ENCODE measurements at places on chromosomes 7 and 10.

- no peak for DNase-seq
Measured at GRCh38 chr7:69060516-69060915, 537.8 kb upstream of the AUTS2 start.

DNA sequence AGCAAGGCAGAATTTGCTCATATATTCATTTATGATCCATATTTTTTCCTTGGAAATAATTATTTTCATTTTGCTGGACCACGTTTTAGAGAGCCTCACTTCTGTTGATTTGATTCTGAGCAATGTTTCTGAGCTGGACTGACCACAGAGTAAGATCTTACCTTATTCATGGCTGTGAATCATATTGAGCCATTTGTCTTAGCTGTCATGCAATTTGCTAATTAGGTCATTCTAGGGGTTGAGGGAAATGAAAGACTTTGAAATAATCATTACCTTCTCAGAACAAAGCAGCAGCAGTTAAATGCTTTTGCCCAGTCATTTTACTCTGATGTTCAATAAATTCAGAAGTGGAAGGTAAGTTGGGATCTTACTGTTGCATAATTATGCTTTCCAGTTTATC, 251.4 kb downstream of the SDK1 start:
- no peak for DNase-seq

- DNase-seq, result no peak
Measured at GRCh38 chr7:27462575-27463270, 200.0 kb downstream of the HIBADH start.

DNA sequence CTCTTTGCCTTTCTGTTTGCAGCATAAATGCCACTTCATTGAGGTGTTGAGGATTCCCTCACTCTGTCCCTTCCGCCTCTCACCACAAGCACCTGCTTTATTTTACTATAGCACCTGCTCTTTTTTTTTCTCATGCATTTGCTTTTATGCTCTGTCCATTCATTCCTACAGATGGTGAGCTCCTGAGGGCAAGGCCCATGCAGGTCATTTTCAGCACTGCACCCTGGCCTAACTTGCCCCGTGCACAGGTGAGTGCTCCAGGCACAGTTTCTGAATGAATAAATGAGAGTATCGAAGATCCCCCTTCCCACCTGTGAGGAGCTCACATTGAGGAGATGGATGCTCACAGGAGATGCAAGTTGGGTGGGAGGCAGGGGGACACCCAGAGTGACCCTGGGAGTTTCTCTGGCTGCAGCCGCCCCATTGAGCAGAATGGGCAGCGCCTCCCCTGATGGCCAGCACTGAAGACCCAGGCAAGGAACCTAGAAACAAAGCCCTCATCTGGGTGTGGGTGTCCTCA, 1.2 kb upstream of the AKR1E2 start:
- DNase-seq, result no peak

DNA sequence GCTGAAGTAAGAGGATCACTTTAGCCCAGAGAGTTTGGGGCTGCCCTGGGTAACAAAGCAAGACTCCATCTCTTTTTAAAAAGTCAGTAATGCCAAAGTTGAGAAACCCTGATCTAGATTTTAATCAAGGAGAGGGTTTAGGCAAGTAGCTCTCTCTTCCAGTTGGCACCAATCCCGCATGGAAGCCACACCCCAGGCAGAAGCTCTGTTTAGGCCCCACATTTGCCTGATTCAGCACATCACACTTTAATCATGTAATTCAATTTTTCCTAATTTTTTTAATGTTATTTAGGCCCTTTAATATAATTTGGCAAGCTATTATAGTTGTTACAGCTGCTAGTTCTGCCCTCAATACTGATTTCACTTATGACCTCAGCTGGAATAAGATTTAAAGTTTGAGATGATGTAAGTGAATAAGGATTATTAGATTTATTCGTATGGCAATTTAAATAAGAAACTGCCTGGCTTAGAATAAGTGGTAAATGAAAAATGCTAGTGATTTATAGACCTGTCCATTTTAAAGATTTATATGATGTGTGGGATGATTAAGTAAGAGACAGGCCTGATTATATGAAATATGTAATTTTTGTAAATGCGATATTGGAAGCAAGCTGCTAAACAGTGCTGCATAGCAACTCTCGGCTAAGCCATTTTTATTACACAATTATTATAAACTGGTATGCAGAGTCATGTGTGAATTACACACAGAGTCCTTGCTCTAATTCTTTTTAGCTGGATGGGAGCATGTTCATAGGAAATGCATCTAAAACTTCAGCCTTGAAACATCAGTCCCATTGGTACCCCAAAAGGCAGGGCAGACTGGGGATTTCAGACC, 80.2 kb upstream of the NFE2L3 start:
- no peak for DNase-seq

DNA sequence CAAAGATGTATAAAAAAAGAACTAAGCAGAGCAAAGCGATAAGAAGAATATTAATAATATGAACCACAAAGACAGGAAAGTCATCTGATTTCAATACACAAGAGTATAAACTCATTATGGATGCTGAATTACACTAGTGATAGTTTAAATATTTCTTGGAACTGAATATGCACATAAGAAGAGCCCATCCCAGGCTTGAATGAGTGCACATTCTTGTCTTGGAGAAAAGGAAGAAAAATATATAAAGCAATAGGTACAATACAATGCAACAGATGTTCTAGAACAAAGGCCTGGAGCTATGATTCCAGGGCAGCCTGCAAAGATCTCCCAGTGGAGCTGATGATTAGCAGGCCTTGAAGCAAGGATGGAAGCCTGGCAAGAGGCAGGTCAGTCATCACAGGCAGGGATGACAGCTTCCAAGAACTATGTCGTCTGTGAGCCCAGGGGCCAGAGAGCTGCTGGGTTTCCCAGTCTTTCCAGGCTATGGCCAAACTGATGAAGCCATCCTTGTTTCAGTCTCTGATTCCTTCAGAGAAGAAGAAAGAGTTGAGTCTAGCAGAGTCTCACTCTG, 277.6 kb downstream of the KCNMA1 start:
- no peak for DNase-seq

DNA sequence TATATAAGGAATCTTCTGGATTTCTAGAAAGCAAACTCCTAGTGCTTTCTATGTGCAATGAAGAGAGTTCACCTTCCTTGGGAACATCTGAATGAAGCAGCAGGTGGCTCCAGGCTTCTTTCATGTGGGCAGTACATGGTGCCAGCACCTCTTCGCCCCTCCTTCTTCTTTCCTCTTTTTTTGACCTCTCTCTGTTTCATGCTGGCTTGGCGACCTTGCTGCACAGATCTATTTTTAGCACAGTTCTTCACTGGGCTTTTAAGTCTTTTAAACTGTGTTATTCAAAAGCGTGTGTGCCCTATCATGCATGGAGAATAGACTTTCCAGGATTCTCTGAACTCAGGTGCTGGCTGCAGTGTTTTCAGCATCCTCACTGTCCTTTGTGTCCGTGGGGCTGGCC, 400.3 kb upstream of the PRKCQ start:
- DNase-seq, result no peak

DNA sequence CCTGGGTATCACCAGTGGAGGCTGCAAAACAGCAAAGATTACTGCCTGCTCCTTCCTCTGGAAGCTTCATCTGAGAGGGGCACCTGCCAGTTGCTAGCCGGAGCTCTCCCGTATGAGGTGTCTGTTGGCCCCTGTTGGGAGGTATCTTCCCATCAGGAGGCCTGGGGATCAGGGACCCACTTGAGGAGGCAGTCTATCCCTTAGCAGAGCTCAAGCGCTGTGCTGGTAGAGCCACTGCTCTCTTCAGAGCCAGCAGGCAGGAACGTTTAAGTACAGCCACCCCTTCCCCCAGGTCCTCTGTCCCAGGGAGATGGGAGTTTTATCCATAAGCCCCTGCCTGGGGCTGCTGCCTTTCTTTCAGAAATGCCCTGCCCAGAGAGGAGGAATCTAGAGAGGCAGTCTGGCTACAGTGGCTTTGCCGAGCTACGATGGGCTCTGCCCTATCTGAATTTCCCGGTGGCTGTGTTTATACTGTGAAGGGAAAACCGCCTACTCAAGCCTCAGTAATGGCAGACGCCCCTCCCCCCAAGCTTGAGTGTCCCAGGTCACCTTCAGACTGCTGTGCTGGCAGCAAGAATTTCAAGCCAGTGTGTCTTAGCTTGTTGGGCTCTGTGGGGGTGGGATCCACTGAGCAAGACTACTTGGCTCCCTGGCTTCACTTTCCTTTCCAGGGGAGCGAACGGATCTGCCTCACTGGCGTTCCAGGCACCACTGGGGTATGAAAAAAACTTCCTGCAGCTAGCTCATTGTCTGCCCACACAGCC, 19.6 kb downstream of the SEMA3E start:
- DNase-seq, result no peak

DNA sequence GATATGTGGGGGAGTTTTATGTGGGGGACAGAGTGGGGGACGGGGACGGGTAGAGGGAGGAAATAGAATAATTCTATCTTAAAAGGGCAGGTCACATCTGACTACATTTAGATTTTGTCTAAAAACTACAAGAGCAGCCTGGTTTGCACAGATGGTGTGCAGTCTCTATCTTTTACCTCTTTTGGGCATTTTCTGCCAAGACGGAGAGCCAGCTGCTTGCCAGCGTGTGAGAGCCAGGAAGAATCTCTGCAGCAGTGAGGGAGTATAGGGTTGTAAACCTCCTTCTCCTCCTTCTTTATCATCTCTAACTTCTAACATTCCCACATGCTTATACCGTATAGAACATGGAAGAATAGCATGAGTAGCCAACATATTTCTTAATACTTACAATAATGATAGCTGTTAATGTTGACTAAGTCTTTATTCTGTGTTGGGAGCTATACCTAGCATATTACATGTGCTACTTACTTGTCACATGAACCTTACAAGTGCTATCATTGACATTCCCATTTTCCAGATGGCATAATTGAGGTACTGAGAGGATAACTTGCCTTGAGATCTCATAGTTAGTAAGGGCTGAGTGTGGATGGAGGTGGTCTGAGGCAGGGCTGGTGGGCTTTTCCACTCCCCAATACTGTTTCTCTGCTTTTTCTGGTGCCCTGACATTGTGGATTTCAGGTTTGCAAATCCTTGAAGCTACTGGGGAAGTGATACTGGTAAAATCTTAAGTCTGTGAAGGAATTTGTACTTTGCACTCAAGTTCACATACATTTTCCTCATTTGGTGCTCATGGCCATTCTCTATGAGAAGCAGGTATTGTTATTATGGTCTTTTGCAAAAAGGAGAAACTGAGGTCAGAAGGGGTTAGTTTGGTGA, 1.1 kb downstream of the ENTPD1 start:
- DNase-seq, result no peak

DNA sequence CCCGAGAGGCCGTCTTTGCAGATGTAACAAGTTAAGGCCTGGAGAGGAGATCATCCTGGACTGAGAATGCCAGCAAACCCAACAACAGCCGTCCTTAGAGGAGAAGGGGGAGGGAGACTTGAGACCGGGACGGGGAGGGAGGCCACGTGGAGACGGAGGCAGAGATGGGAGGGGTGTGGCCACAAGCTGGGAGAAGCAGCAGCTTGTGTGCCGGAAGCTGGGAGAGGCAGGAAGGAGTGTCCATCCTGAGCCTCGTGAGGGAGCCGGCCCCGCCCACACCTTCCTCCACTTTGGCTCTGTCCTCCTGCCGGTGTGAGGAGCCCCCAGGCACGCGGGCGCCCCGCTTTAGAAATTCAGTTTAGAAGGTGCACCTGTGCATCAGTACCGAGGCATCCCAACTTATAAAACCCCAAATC, 95.7 kb downstream of the DNAJB6 start:
- DNase-seq, result no peak

DNA sequence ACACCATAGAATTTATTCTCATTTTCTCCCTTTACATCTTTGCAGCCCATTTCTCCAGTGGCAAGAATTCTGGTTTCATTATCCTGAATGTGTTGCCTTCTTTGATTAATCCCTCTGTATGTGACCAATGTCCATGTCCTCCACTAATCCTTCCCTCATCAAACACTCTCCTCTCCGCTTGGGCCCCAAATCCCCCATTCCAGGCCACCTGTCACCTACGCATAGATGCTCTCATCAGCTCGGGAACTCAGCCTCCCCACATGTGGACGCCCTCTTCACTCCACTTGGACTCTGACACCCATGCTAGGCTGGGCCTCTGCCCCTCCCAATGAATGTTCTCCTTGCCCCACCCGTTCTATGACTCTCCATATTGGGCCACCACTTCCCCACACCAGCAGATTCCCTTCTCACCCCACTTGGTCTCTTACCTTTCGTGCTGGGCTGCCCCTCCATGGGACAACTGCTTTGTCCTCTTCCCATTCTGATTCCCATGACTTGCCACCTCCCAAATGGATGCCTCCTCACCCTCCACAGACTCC, 18.7 kb upstream of the RBM20 start:
- no peak for DNase-seq

- no peak for DNase-seq
Measured at GRCh38 chr7:2446676-2447075, 29.5 kb downstream of the GRIFIN start.

DNA sequence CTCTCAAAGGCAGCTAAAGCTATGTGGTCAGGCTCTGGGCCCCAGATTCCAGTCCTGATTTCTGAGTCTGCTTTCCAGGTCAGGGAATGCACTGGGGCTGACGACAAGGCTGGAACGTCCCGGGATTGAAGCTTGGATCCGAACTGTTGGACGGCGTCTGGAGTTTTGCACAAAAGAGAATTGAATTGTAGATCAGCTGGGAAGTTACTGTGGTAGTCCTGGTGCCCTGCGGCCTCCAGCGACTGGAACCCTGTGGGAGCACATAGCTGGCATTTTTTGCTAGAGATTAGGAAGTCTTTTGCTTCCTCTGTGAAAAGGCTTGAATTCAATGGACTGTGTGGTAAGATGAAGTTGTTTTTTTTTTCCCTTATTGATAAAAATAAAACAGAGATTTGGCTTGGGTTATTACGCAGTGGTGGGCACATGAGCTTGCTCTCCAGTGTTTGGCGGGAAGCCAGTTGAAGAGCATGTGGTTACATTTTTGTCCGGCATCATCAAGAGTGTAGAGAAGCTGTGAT, at the start of gene HK1:
HK1 (plus strand) TSS at position 51 of the 518 bp plus-strand sequence.
- no peak for DNase-seq

GRCh38 chr7:25262586-25262985, 34.3 kb upstream of the NPVF start:
- no peak for DNase-seq

GRCh38 chr7:11009631-11010030, 36.0 kb downstream of the PHF14 start:
- DNase-seq, result no peak

- DNase-seq, result no peak
Measured at GRCh38 chr10:92699193-92699517, 9.4 kb downstream of the HHEX start.

GRCh38 chr10:104406715-104407650, 53.4 kb downstream of the CFAP58 start:
- no peak for DNase-seq

GRCh38 chr10:89952751-89953150, 251.4 kb downstream of the KIF20B start:
- DNase-seq, result no peak
